Activated B cell treated with CpG ODN at 0.5 μM for 24 hours (primary cell): ENCODE measurements at places on chromosomes 1 and 21.

- H3K4me3 ChIP-seq = no peak overlapping the region
- DNase-seq = no peak
- no peaks in the 10 kb centered on the region for H3K36me3 ChIP-seq
- H3K4me1 ChIP-seq = no peaks in the 10 kb centered on the region
Measured at GRCh38 chr1:163471779-163472650, 150.3 kb downstream of the NUF2 start.

DNA sequence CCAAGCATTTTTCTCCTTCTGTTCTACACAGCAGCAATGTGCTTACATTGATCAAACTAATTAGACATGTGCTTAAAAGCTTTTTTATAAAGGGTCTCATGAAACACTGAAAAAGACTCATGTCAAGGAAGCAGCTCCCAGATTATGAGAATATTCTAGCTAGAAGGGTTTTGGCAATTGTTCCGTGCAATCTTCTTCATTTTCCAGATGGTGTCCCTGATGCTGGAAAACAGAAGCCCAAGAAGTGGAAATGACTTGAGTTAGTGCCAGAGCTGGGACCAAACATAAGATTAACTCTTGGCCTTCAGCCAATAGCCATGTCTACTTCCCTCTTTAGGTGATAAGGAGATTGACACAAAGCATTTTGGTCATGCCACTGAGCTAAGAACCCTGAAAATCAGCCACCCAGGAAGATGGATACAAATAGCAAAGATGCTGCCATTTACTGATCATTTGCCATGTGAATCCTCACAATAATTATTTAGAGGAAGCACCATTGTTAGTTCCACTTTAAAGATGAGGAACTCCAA is 110.8 kb downstream of the MATN1 start:
- H3K36me3 ChIP-seq = no peaks in the 10 kb centered on the region
- peaks cover 33% of the 10 kb centered on the region for H3K27me3 ChIP-seq
- no peaks in the 10 kb centered on the region for H3K4me1 ChIP-seq
- DNase-seq = no peak

DNA sequence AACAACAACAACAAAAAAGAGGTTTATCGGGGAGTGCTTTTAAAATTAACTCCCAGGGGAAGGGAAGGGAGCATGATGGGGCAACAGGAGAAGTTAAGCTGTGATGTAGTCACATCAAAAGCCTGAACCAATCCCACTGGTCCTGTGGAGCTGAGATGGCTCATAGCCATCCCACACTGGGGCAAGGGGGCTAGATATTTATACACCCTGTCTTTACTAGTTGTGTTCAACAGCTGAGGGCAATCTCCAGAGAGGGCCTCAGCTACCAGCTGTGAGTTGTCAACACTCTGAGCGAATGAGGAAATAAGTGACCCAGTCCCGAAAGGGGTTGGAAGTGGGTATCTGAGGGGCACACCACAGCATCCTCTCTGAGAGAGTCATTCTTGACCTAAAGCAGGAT is 31.0 kb upstream of the CREG1 start:
- H3K27ac ChIP-seq = no peak overlapping the region
- DNase-seq = no peak
- H3K4me1 ChIP-seq = peaks cover 13% of the 10 kb centered on the region

GRCh38 chr1:102853136-102853535 is 255.2 kb downstream of the COL11A1 start:
- no peaks in the 10 kb centered on the region for H3K36me3 ChIP-seq
- H3K4me3 ChIP-seq = no peak overlapping the region
- no peak overlapping the region for H3K27ac ChIP-seq
- DNase-seq = no peak

DNA sequence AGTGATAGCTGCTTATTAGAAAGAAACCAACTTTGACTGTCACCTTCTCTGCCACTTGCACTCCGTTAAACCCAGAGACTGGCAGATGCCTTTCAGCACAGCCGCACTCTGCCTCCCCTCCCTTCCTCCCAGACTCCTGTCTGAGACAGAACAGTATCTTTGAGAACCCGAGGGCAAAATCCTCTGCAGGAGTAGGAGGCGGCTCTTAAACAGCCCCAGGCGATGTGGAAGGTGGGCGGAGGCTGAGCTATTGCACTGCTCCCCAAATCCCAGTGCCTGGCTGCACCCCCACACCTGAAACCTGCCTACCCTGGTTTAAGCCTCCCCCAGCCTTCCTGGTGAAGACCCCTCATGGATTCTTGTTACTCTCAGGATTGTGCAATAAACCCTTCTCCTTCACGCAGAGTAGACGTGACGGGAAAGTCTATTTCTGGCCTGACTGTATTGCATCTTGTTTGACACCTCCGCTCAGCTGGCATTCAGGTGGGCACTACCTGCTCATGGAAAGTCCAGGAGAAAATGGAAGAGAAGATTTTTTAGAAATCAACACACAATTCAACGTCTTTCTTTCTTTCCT is 34.4 kb upstream of the IGSF21 start:
- DNase-seq = no peak
- no peak overlapping the region for H3K27ac ChIP-seq
- H3K36me3 ChIP-seq = no peaks in the 10 kb centered on the region
- no peaks in the 10 kb centered on the region for H3K27me3 ChIP-seq
- H3K4me1 ChIP-seq = no peaks in the 10 kb centered on the region
